ENCODE measurements at places on chromosomes 4 and X.

GRCh38 chrX:47612418-47612817 lies 7.2 kb downstream of the SYN1 start:
- DNase-seq: no peak

DNA sequence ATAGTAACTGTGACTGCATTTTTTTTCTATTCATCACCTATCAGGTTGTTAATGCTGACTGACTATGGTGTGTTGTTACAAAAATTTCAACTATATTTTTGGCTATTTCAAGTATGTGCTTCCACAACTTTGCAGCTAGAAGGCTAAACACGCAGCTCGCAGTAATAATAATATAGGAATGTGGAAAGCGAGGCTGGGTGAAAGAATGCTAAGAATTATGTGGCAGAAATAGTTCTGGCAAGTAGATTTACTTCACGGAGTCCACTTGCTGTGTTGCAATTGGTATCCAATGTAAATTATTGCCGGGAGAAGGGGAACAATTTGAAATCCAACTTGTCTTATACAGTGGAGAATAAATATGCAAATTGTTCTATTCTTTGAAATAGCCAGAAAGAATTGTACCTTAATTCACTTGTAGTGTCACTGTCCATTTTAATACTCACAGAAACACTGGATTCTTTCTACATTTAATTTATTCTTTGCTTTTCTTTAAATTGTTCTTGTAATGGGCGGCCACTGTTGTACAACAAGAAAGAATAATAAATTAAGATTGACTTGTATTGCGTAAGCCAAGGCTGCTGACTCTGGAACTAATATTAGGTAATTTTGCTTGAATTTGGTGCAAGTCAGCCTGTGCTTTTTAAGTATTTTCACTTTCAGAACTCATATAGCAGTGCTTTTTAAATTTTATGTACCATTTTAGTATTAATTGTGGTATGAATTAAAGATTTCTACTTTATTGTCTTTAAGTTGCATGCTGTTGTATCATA lies 154.9 kb downstream of the FRMPD4 start:
- DNase-seq: no peak

DNA sequence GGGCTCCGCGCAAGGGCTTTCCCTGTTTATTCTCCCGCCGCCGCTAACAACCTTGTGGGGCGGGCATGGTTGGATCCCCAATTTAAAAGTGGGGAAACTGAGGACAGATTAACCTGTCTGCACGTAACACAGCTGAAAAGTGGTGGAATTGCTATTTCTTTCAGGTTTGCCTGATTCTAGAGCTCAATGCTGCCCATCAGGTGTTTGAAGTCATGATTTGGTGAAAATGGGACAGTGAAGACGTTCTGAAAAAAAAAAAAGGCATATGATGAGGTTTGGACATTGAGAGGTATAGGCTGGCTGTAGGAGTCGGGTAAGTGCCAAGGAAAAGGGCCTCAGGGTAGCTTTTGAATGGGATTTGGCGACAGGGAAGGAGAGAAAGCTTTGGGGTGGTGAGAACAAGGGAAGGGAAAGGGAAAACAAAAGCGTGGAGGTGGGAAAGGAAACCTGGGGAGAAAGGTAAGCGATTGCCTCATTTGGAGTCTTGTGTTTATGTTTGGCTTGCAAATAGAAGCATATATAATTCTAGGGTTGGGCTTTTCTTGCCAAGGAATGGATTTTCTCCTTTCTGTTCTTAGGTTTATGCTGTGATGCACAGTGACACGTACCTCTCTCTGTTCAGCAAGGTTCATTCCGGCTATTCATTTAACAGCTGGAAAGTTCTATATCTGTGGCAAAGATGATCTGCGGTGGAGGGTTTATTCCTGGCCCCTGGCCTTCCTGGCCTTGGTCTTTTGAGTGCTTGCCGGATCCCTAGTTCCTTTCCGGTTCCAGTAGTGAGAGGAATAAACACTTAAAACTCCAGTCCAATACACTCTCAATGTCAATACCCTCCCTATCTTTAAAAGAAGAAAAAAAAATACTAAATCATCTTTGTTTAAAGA lies 2.4 kb upstream of the STIM2 start:
- no peak for DNase-seq

DNA sequence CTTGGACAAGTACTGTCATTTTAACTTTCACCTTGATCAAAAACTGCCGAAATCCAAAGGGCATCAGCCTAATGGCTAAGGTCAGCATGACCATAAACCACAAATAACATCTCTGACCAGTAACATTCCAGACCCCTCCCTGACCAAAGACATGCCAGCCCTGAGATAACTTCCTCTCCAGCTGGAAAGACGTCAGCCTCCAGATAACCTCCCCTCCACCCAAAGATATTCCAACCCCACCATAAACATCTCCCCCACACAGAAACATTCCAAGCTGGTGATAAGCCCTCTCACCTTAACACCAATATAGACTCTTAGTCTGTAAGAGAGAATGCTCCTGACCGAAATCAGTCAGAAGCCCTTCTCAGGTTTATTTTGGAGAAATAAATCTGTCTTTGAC lies 7.4 kb downstream of the PPP1R2C start:
- DNase-seq: no peak

GRCh38 chr4:86043755-86044592 lies 315.9 kb downstream of the MAPK10 start:
- peak; percentile 8 for DNase-seq

- no peak for DNase-seq
These were observed 21.1 kb upstream of the PLS3 start for GRCh38 chrX:115539841-115540240.

GRCh38 chr4:133802359-133803140 lies 399.0 kb downstream of the PABPC4L start:
- no peak for DNase-seq

DNA sequence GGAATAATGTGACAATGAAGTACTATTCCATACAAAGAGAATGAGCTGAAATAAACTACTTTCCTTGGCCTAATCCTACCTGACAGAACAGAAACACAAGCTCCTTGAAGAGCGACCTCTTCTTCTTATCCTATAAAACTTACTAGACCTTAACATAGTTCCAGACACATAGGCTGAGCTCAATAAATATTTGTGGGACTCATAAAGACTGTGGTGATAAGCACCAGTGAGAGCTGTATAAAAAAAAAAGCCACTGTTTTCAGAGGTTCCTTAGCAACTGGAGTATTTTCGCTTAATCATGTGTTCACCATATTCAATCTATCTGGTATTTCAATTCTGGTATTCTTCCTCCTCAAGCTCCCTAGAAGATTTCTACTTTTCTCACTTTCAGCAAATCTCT lies 1129.6 kb downstream of the STPG2 start:
- no peak for DNase-seq

- DNase-seq: no peak
These were observed 52.5 kb downstream of the PF4 start for GRCh38 chr4:73929278-73929677.

DNA sequence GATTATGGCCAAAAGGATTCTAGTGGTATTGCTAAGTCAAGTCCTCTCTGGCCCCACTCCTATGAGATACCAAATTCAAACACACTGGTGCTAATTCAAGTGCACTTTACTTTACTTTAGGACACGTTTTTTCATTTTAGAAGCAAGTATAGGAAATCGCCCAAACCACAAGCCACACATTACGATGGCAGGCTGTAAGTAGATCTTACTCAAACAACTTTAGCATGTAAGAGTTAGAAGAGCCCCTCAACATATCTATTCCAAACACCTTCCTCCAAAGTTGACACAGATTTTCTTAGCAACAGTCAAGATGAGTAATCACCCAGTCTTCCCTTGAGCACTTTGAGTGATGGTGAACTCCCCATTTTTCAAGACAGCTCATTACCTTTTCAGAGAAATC lies 43.6 kb downstream of the DRD5 start:
- DNase-seq: no peak

GRCh38 chr4:147094238-147094637 lies 148.6 kb upstream of the TTC29 start:
- no peak for DNase-seq

DNA sequence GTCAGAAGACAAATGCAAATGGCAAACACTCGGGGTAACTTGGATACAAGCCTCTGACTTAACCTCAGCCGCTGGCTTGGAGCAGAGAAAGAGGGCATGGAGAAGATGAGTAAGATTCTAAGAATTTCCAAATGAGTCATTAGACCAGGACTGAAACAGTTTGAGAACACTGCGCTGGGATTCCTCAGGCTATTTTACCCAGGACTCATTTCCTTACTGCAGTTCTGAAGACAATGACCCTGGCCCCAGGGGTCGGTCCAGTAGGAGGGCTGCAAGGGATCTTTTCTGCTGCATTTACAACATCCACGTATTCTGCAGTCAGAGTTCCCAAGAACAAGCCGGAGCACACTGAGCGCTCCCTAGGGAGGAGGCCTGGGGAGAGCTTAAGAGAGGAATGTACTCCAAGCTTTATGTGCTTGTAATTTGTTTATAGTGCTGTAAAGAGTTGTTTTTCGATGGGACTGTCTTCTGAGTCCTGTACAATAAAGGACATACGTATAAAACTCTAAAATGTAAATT lies 27.3 kb upstream of the SORBS2 start:
- no peak for DNase-seq

GRCh38 chrX:21559417-21559816 lies 98.7 kb downstream of the KLHL34 start:
- DNase-seq: no peak

- DNase-seq: no peak
These were observed 45.9 kb downstream of the USP11 start for GRCh38 chrX:47278691-47279090.

DNA sequence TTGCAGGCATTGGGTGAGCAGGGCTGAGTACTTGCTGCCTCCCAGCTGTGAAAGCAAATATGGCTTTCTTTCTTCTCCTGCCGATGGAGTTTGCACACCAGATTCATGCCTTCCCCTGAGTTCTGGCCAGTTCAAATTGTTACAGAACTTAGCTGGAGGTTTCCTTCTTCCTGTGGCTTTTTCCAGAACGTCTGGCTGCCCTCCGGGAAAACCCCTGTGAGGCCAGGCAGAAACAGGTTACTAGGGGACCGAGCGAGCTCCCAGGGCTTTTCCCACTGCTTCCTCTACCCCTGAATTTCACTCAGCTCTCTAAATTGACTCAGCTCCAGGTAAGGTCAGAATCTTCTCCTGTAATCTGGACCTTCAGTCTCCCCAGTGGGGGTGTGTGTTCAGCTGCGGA lies 482.4 kb downstream of the C4orf33 start:
- DNase-seq: no peak

DNA sequence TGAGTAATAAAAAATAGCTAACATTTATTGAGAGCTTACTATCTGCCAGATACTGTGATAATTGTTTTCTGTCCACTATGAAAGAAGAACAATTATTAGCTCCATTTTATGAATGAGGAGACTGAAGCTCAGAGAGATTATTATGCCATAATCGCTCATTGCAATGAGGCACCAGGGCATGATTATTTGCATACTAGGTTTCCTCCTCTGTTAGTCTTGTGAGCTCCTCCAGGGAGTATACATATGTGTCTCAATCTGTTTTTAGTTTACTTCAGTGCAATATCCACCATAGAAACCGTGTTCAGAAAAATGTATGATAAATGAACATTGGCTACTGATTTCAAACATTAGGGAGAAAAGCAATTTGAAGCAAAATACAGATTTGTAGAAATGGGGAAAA lies 139.4 kb upstream of the OTUD4 start:
- no peak for DNase-seq

- no peak for DNase-seq
These were observed 71.7 kb downstream of the SLC2A9 start for GRCh38 chr4:9949573-9949972.

DNA sequence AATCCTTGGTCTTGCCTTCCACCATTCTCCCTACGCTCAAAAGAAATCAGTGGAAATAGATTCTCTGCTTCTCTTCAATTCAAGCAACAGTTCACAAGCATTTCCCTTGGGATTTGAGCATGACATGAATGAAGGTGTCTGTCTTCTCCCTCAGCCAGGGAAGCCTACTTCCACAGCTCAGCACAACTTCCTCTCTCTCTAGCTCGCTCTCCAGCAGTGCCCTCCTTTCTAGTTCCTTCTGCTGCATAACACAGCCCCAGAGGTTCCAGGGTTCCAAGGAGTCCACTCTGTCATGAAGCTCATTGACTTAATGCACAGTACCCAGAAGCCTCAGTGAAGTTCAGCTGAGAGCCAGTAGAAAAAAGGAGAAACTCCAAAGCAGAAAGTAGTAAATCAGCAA lies 81.3 kb downstream of the PLS3 start:
- DNase-seq: no peak

- no peak for DNase-seq
These were observed 2.2 kb upstream of the MAGED1 start for GRCh38 chrX:51891245-51891644.

DNA sequence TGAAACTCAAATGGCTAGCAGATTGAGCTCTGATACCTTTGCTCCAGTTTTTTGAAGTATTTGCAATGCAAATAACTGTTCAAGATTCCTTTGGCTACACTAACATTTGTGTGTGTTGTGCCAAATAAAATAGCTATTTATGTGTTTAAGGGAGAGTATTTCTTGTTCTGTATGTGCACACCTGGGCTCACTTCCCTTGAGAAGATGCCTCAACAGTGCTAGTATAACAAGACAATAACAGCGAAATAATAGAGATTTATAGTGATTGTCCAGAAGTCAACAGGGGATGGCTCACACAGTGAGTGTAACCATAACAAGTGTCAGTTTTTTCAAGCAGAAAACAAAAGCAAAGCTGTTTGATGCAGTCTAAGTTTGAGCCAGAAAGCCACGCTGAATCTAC lies 460.5 kb downstream of the CENPC start:
- no peak for DNase-seq

DNA sequence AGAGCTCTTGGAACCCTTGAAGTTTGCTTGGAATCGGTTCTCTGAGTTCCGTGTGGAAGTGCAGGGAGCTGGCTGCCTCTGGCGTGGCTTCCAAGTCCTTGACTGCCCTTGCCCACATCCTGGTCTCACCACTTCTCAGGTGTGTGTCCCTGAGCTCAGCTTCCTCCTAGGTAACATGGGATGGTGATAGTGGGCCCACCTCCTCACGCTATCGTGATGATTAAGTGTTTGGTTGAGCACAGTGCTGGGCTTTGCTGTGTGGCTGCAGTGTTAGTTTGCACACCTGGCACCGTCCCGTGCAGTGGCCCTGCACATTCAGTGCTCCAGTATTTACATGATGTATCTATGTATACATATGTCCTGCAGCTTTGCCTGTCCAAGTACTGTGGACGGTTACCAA lies 81.5 kb downstream of the CLDN34 start:
- DNase-seq: no peak

GRCh38 chr4:95217197-95217596 lies 331.6 kb downstream of the UNC5C start:
- DNase-seq: no peak

DNA sequence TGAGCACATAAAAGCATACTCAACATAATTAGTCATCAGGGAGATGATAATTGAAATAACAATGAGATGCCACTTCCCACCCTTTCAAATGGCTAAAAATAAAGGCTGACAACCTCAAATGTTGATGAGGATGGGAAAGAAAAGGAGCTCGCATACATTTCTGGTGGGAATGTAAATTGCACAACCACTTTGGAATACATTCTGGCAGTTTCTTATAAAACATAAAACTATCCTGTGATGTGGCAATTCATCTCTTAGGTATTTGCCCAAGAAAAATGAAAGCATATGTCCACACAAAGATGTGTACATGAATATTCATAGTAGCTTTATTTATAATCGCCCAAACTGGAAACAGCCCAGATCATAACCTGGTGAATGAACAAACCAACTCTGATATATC lies 687 bp upstream of the ZNF275 start:
- no peak for DNase-seq

- no peak for DNase-seq
These were observed 7.2 kb upstream of the MAGIX start for GRCh38 chrX:49155243-49155899.

- DNase-seq: no peak
These were observed 334.5 kb downstream of the GPAT3 start for GRCh38 chr4:83870328-83870950.

GRCh38 chr4:102524691-102525090 lies 23.5 kb downstream of the NFKB1 start:
- no peak for DNase-seq
